ENCODE measurements at places on chromosomes 4 and X.

GRCh38 chrX:134654398-134655012 lies 3.8 kb downstream of the PLAC1 start:
- no peak for DNase-seq

GRCh38 chr4:82905205-82905604 lies 4.7 kb downstream of the THAP9 start:
- no peak for DNase-seq

DNA sequence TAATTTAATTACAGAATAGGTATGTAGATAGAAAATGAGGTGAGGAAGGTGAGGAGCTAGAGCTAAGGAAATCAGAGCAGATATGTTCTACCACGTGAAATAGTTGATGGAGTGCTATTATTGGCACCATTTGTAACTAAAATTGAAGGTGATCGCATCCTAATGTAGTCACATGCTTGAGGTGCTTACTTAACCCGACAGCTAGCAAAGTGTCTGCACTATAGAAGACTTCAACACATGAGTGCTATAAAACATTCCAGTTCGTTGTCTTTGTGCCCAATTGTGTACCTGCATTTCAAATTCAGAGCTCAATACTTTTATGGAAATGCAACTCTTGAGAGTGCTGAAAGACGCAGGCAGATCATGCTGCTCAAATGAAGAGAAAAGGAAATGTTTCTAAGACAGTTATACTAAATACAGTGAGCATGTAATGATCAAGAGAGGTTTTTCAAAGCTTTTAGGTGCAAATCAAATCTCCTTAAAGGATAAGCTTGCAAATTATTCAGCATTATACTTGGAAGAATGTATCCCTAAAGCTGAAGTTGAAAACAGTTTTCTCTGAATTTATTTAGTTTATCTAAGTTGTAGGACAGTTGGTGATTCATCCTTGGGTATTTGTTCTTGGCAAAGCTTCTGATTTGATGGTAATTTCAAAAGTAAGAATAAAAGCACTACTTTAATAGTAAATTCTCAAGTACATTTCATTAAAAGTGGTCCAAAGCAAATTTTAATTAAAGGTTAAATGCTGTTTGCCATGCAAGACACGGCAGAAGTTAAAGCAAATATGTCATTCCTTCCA lies 223.9 kb upstream of the EPHA5 start:
- no peak for DNase-seq

DNA sequence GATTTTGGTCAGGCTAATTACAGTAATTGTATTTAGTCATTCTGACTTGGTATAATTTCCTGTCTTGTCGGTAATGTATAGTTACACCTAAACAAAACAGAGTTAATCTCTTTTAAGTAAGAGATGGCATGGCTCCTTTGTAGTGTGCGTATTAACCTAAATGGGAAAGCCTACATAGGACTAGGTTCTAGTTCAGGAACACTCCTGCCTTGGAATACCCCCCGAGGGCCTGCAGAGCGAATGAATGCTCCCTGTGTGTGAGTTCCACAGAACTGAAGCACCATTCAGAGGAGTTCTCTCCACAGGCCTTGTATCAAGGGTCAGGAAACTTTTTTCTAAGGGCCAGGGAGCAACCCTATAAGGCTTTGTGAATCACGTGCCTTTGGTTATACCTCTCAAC lies 44.9 kb upstream of the STIM2 start:
- no peak for DNase-seq

DNA sequence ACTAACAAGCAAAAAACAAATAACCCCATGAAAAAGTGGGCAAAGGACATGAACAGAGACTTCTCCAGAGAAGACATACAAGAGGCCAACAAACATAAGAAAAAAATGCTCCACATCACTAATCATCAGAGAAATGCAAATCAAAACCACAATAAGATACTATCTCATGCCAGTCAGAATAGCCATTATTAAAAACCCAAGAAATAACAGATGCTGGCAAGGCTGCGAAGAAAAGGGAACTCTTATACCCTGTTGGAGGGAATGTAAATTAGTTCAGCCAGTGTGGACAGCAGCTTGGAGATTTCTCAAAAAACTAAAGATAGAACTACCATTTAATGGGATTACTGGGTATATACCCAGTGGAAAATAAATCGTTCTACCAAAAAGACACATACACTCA lies 79.6 kb downstream of the MAPK10 start:
- no peak for DNase-seq

DNA sequence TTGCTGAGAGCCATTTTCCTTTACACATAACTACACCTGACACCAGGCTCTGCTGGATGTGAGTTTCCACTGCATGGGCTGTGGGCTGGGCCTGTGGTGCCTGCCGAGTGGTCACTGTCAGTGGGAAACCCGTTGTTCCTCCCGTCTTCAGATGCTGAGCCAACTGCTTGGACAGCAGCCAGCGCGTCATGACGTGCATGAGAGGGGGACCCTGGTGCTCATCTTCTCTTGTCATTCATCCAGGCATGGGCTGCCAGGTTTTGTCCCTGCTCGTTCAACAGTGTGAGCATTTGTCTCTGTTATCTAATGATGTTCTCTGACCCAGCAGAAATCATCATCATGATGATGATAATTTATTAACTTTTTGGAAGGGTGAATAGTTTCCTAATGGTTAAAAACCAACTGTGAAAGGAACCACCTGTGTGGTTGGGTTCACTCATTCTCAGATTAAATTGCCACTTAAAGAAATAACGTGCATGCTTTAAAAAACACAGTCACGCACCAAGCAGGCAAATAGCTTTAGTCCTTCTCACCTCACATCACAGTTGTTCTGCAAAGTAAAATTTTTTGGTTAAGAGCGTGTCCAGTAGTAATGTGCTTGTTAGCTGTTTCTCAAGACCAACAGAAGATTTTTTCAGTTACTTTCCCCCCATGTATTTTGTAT lies 19.9 kb upstream of the CLDN34 start:
- no peak for DNase-seq

GRCh38 chr4:174764105-174764729 lies 64.8 kb downstream of the GLRA3 start:
- DNase-seq, result peak; percentile 79

GRCh38 chrX:110310896-110311295 lies 7.0 kb downstream of the AMMECR1 start:
- no peak for DNase-seq

DNA sequence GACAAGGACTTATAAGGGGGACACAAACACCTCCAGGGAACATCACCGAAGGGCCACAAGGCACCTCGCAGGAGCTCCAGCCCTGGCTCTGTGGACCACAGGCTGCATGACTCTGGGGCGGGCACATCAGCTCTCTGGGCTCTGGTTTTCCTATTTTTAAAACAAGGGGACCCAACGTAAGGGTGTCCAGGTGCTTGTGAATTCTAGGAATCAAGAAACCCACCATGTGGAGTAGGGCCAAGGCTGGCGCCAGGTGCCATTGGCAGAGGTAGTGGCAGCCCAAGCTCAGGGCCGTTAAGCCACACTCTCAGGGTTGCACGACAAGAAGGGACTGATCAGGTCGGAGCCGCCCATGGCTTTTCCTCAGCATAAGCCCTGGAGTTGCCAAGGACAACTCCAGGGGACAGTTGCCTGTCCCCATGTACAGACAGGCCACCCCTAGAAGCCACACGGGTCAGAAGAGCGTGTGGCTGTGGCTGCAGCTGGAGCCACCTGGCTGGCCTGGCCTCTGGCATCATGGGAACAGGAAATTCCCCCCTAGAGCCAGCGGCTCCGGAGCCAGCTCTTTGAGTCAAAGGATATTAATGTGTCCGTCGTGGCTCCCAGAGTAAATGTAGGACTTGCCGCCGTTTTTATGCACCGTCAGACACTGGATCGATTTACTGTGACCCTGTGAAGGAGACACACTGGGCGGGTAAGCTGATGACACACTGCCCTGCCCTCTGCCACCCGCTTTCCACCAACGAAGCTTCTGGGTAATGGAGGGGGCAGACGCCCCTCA lies 32.5 kb downstream of the WDR1 start:
- DNase-seq, result no peak

- DNase-seq, result no peak
Measured at GRCh38 chrX:136171420-136171819, 24.1 kb downstream of the FHL1 start.

- no peak for DNase-seq
Measured at GRCh38 chr4:85496126-85496849, 21.3 kb downstream of the ARHGAP24 start.

DNA sequence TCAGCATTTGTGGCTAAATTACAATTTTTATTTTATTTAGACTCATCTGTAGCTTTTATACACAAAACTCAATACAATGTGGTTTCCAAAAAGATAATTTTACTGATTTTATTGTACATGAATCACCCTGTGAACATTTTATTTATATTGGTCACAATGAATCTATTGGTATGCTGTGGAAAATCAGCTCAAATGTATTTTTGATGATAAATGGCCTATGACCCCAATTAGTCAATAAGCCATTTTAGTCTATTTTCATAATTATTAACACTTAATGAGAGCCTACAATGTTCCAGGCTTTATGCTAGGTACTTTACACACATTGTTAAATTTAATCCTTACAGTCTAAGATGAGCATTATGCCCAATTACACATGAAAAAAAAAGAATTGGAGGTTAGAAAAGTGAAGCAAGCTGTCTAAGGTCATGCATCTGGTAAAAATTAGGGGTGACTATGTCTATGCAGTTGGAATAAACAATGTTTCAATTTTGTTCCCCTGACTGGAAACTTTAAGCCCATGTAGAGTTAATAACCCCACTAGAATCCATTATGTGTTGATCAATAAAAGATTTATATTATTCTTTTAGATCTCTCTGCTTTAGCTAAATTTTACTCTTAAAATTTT lies 344.7 kb downstream of the PABPC4L start:
- no peak for DNase-seq

DNA sequence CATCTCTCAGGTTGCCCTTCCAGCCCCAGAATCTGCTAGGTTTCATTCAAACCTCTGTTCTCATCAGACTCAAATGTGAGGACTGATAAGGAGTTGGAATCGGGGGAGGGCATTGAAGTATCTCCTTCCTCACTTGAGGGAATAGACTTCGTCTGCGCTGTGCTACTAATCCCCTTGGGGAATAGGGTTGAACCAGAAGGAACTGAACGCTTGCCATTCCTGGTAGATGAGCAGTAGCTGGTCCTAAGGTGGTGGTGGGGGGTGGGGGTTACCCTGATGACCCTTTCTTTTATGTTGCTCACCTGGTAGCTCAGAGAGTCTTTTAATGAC lies 692 bp upstream of the SLC9A7 start:
- DNase-seq, result no peak

DNA sequence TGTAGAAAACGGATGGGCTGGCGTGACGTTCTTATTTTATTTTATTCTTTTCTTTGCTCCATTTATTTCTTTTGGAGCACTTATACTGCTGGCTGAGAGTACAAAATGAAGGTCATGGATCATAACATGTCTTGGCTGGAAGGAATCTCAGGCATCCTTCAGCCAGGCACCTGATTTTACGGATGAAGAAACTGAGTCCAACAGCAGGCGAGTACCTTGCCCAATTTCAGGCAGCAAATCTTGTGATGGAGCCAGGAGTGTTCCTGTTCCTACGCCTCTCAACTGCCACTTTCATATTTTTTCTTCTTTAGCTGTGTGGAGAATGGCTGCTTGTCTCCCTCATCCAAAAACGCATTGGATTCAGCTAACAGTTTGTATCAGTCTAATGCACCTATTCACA lies 332.1 kb upstream of the IGFBP7 start:
- no peak for DNase-seq
